ENCODE measurements at places on chromosomes 13 and 19. TPM values are rescaled to one million over a fixed set of nuclear protein-coding genes. Genes with fewer than 3 reads are reported as not detected.
A peak's percentile ranks its signal among the peaks of the same experiment; 100 is the strongest.

The SPACA4 gene
- not detected for polyA plus RNA-seq

The CBARP gene
- not detected for polyA plus RNA-seq

The SHC2 gene
- polyA plus RNA-seq: not detected

The ADGRE2 gene
- not detected for polyA plus RNA-seq

The DCLK1 gene
- polyA plus RNA-seq: not detected

The NLRP4 gene
- not detected for polyA plus RNA-seq

The SERPINE3 gene
- not detected for polyA plus RNA-seq

The WDR87 gene
- not detected for polyA plus RNA-seq

DNA sequence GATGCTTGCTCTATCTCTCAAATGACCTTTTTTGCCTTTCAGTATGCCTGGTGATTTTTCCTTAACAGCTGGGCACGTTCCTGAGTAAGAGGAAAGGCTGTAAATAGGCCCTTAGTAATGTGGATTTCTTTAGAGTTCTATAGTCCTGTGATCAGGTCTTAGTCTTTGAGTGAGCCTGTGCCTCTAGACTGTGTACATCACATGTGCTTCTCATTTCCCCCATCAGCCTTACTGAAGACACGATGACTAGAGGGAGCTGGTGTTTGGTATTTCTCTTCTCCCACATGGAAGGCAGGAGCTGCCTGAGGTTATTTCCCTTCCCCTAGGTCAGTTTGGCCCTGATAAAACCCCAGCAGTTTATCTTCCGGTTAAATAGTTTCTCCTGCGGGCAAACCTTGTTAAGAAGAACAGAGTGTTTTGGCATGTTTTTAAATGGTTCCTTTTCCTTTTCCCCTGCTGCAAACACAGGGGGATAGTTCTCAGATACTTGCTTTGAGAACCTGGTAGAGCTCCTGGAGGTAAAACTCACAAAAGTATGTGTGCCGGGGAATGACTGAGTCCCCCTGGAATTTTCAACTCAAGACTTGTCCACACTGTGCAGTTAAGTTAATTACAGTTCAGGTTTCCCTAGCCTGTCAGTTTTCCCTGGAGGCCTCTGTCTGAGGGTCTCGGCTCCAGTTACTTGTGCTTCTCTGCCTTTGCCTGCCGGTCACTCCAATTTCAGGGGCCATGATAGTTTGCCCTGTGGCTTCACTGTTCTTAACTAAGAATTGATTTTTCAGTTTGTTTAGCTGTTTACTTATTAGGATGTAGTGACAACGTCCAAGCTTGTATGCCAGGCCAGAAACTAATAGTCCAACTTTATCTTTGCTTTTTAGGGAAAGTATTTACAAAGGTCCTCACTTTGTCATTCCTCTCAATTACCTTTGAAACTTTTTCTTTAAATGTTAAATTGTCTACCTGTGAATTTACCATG is 94.4 kb downstream of the URI1 start:
- H3K4me1 ChIP-seq: no peaks in the 10 kb centered on the region
- peaks cover 11% of the 10 kb centered on the region for H3K36me3 ChIP-seq
- no peak overlapping the region for H3K27ac ChIP-seq
- no peak overlapping the region for H3K4me3 ChIP-seq

GRCh38 chr19:48970923-48971395 is 5.8 kb downstream of the FTL start:
- H3K27me3 ChIP-seq: no peaks in the 10 kb centered on the region
- H3K4me1 ChIP-seq: peaks cover 15% of the 10 kb centered on the region
- DNase-seq: peak; percentile 70
- H3K4me3 ChIP-seq: no peak overlapping the region
- no peak overlapping the region for H3K27ac ChIP-seq

GRCh38 chr13:48216204-48216711 is 16.7 kb upstream of the ITM2B start:
- H3K36me3 ChIP-seq: no peaks in the 10 kb centered on the region
- H3K27me3 ChIP-seq: peaks cover 3% of the 10 kb centered on the region
- H3K4me1 ChIP-seq: peaks cover 23% of the 10 kb centered on the region
- H3K27ac ChIP-seq: no peak overlapping the region
- no peak for DNase-seq
- no peak overlapping the region for H3K4me3 ChIP-seq

DNA sequence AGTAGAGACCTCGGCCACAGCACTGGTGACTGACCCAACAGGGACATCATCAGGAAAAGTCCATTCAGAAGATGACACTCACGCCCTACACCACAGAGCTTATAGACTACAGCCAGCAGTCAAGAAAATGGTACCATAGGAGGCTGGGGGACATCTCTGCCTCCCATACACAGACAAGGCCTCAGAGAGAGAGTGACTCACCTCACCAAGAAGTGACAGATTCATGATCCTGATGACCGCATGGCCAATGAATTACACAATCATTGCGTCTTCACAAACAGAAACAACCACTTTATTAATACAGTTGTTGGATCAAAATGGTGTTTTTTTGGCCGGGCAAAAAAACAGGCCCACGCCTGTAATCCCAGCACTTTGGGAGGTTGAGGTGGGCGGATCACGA is 260.8 kb upstream of the TSHZ3 start:
- H3K4me1 ChIP-seq: no peaks in the 10 kb centered on the region
- no peak overlapping the region for H3K4me3 ChIP-seq
- DNase-seq: no peak
- no peaks in the 10 kb centered on the region for H3K36me3 ChIP-seq

DNA sequence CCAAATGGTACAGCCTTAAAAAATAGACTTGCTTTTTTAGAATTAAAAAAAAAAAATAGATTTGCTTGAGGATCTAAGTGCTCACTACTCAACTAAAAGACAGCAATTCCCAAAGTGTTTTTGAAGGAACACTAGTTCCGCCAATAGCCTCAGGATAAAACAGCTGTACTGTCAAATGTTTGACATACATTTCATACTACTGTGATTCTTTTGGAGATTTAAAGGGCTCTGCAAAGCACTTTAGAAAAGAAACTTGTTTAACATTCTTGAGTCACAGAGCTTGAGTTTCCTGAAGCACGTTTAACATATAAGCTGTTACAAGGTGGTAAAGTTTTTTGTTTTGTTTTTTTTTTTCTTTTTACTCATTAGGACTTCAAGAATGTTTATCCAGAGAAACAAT is 23.1 kb upstream of the KLF5 start:
- H3K4me3 ChIP-seq: no peak overlapping the region
- H3K27me3 ChIP-seq: no peaks in the 10 kb centered on the region
- DNase-seq: no peak
- H3K36me3 ChIP-seq: no peaks in the 10 kb centered on the region

DNA sequence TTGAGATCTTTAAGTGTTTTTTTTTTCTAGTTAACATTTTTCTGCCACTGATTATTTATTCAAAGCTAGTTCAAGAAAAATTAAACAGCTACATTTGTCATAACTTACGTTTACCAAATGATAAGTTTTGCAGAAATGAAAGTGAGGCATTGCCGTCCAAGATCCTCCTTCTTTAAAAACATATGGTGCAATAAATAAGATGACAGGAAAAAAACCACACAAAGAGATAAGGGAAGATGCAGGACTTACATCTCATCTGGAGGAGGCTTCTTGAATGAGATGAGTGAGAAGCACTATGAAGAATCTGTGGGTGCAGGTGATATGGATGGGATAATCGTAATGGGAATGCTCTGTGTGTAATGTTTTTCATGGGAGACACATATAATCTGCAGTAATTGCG is 12.4 kb downstream of the TNFSF13B start:
- no peak overlapping the region for H3K27ac ChIP-seq
- H3K4me1 ChIP-seq: no peaks in the 10 kb centered on the region
- no peak overlapping the region for H3K4me3 ChIP-seq
- no peaks in the 10 kb centered on the region for H3K36me3 ChIP-seq

GRCh38 chr13:112819816-112820215 is 130.0 kb downstream of the ATP11A start:
- H3K4me1 ChIP-seq: no peaks in the 10 kb centered on the region
- no peaks in the 10 kb centered on the region for H3K27me3 ChIP-seq
- no peak overlapping the region for H3K27ac ChIP-seq
- no peak for DNase-seq
- H3K36me3 ChIP-seq: peaks cover 65% of the 10 kb centered on the region

GRCh38 chr13:54415753-54416366 is 1387.2 kb downstream of the OLFM4 start:
- no peaks in the 10 kb centered on the region for H3K36me3 ChIP-seq
- H3K4me3 ChIP-seq: no peak overlapping the region
- no peak for DNase-seq
- H3K27ac ChIP-seq: no peak overlapping the region

DNA sequence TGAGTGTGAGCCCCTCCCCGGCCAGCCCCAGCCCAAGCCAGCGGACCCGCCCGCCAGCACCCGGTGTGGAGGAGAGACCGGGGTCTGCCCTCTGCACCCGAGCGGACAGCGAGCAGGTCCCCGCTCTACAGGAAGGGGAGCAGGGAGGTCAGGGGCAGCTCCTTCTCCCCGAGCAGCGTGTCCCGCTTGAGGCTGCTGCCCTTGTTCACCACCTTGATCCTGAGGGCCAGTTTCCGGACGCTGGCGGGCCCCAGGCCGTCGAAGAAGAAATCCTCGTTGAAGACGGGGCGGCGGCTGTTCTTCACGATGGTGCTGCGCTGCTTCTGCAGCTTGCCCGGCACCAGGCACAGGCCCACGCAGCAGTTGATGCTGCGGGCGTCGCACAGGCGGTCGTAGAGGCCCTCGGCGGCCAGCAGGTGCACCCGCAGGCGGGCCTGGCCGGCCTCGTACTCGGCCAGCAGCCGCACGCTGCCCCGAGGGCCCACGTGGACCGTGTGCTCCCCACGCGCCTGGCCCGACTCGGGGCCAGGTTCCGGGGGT is 1.9 kb downstream of the C2CD4C start:
- H3K4me1 ChIP-seq: peaks cover 18% of the 10 kb centered on the region
- H3K36me3 ChIP-seq: no peaks in the 10 kb centered on the region
- H3K4me3 ChIP-seq: no peak overlapping the region

DNA sequence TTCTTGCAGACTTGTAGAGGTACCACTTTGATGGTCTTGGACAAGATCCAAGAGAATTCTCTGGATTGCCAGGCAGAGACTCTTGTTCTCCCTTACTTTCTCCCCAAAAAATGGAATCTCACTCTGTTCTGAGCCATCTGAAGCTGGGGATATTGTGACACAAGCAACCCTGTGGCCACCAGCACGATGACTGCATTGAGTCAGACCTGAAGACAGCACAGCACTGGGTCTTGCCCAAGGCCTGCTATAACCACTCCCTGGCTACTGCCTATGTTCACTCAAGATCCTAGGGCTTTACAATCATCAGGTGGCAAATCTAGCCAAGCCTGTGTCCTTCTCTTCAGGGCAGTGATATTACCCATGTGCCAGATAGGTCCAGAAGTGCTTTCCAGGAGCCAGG is 202.5 kb upstream of the SERP2 start:
- H3K4me3 ChIP-seq: no peak overlapping the region
- no peak for DNase-seq
- H3K27me3 ChIP-seq: peaks cover 1% of the 10 kb centered on the region

DNA sequence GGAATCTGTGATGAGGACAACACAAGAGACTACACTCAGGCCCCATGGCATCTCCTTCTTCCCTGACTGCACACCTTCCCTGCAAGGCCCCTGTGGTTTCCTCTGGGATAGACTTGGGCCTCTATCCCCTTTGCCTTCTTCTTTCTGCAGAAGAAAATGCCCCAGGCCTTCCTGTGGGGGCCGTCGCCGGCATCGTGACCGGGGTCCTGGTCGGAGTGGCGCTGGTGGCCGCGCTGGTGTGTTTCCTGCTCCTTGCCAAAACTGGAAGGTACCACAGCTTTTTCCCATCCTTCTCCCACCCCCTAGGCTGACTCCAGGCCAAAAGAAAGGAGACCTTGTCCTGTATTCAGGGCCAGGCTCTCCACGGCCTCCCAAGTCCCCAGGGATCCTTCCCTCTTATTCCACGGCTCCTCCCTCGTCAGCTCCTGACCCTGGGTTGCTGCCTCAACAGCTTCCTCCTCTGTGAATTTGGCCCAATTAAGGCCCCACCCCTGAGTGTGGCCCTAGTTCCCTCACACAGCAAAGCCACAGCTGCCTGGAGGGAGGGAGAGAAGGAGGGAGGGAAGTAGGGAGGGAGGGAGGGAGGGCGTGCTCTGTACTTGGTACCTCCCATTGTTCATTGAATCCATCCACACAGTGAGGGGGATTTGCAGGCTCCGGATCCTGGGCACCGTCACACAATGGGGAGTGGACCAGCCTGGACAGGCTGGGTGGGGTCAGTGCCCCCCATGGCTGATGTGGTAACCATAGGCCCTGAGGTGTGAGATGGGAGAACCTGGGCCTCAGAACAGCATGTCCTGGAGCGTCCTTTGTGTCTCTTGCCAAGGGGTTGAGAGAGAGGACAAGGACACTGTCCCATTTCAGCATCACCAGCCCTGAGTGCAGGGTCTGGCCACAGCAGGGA is 12.5 kb downstream of the CEACAM3 start:
- DNase-seq: no peak
- no peaks in the 10 kb centered on the region for H3K36me3 ChIP-seq
- no peak overlapping the region for H3K4me3 ChIP-seq
- no peaks in the 10 kb centered on the region for H3K4me1 ChIP-seq

DNA sequence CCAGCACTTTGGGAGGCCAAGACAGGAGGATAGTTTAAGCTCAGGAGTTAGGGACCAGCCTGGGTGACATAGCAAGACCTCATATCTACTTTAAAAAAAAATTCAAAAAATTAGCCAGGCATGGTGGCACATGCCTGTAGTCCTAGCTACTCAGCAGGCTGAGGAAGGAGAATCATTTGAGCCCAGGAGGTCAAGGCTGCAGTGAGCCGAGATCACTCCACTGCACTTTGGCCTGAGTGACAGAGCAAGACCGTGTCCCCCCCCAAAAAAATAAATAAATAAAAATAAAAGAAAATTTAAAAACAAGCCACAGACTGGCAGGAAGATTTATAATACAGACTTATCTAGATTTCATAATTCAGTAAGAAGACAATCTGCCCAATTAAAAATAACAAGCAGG is 14.8 kb downstream of the PSPC1 start:
- peaks cover 41% of the 10 kb centered on the region for H3K4me1 ChIP-seq
- no peaks in the 10 kb centered on the region for H3K27me3 ChIP-seq
- H3K4me3 ChIP-seq: peak overlapping the region; percentile 35
- DNase-seq: no peak
- H3K27ac ChIP-seq: no peak overlapping the region
- peaks cover 63% of the 10 kb centered on the region for H3K36me3 ChIP-seq

- no peaks in the 10 kb centered on the region for H3K36me3 ChIP-seq
- no peak overlapping the region for H3K27ac ChIP-seq
- no peaks in the 10 kb centered on the region for H3K4me1 ChIP-seq
- H3K27me3 ChIP-seq: no peaks in the 10 kb centered on the region
- DNase-seq: no peak
- no peak overlapping the region for H3K4me3 ChIP-seq
Observed at GRCh38 chr13:79686441-79686840, 205.5 kb downstream of the NDFIP2 start.

GRCh38 chr19:35363711-35364425 is 5.6 kb downstream of the FFAR3 start:
- H3K36me3 ChIP-seq: no peaks in the 10 kb centered on the region
- H3K27ac ChIP-seq: no peak overlapping the region
- H3K4me1 ChIP-seq: no peaks in the 10 kb centered on the region
- DNase-seq: no peak

GRCh38 chr19:57611113-57611512 is 2.9 kb upstream of the ZNF134 start:
- H3K27ac ChIP-seq: no peak overlapping the region
- H3K4me3 ChIP-seq: no peak overlapping the region
- H3K27me3 ChIP-seq: no peaks in the 10 kb centered on the region
